ENCODE measurements at places on chromosomes 2 and 18.

DNA sequence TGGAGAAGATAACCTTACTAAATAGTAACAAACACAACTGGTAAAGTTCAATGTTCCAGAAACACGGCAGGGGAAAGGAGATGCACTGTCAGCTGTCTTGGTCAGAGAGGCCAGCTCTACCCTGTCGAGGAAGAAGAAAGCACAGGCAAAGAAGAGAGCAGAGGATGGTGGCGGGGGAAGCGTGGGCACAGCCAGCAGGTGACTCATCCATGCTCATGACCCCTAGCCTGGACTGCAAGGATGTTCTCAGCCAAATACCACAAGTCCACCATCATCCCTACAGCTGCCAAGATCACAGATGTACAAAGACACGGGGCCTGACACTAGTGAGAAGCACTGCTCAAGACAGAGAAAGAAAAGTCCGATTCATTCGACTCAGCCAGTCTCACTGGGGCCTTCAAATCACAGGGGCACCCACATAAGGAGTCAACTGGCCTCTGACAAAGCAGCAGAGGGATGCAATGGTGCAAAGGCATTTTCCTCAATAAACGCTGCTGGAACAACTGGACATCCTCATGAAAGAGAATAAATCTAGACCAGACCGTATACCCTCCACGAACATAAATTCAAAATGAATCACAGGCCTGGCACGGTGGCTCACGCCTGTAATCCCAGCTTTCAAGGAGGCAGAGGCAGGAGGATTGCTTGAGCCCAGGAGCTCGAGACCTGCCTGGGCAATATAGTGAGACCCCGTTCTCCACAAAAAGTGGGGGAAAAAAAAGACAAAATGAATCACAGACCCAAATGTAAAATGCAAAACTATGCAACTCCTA is 5.6 kb downstream of the DTYMK start:
- no peak for DNase-seq

GRCh38 chr2:66815886-66816285 is 381.0 kb downstream of the MEIS1 start:
- no peak for DNase-seq

DNA sequence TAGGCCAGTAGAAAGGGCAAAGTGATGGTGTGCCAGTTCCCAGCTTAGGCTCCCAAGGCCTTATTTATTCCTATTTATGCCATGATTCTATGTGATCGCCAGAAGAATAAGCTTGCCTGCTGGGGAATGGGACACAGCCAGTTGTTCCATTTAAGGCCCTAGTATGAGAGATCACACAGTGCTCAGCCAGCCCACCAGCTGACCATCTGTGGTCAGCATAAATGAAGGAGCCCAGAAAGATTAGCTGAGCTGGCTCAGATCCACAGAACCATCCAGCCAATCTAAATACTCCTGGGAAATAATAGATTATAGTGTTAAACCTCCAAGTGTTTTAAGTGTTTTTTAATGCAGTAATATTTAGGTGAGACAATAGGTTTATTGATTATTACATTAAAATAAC is 12.6 kb upstream of the L3MBTL4 start:
- DNase-seq: no peak

GRCh38 chr18:48780201-48780912 is 170.4 kb downstream of the SMAD7 start:
- no peak for DNase-seq

DNA sequence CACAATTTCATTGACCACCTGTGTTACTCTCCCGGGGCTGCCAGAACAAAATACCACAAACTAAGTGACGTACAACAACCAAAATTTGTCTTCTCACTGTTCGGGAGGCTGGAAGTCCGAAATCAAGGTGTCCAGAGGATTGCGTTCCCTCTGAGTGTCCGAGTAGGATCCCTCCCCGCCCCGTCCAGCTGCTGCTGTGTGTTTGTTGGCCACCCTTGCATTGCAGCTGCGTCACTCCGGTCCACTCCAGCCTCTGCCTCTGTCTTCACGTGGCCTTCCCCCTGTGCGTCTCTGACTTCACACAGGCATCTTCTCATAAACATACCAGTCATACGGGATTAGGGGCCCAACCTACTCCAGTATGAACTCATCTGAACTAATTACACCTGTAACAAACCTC is 251.8 kb upstream of the SMIM21 start:
- DNase-seq: no peak

GRCh38 chr2:212897296-212897695 is 254.1 kb downstream of the IKZF2 start:
- no peak for DNase-seq

DNA sequence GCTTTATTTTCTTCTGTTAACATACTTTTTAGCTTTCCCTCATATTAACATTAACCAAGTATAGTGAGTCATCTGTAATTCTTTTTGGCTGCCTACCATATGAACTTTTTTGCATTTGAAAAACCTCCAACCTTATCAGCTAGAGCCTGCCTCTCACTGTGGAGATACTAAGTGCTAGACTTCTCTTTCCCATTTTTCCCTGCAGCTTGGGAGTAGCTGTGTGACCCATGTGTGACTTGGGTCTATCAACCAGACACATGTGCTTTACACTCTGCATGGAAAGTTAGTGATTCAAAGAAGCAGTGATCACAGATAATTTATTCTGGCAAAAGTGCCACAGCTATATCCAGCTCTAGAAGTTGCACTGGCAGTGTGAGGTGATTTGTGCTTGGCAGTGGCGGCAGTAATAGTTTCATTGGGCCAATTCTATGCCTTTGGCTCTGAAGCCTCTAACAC is 36.3 kb downstream of the PREPL start:
- DNase-seq: no peak

GRCh38 chr2:12694990-12695774 is 21.6 kb upstream of the TRIB2 start:
- DNase-seq: no peak

- DNase-seq: no peak
Observed at GRCh38 chr2:28602136-28602660, 106.3 kb downstream of the PLB1 start.

Measured in CD4-positive, alpha-beta T cell treated with Interleukin-1 beta for 1 hour (primary cell).